ENCODE measurements at places on chromosomes 16 and 17. TPM values are rescaled to one million over a fixed set of nuclear protein-coding genes. Genes with fewer than 3 reads are reported as not detected.

- DNase-seq, result no peak
Measured at GRCh38 chr17:40203131-40203530, 16.0 kb upstream of the WIPF2 start.

Gene ACSM3
- total RNA-seq, result 1.6 TPM

DNA sequence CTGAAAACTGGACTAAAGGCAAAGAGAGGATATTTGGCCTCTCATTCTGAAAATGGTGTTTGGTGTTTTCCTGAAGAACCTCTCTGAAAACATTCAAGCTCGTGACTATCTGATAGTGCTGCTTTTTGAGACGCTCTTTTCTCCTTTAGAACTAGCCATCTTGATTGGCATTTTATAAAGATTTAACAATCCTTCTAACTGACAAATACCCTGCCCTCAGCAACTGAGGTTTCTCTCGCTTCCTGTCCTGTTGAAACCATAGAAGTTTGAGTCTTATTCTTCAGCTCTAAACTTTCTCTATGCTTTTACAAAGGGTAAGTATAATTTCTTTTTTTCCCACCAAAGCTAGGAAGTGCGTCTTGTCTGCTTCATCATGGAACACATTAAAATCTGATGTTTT is 13.3 kb downstream of the CNEP1R1 start:
- DNase-seq, result no peak

- DNase-seq, result no peak
Measured at GRCh38 chr16:81716478-81717225, 62.4 kb upstream of the PLCG2 start.

DNA sequence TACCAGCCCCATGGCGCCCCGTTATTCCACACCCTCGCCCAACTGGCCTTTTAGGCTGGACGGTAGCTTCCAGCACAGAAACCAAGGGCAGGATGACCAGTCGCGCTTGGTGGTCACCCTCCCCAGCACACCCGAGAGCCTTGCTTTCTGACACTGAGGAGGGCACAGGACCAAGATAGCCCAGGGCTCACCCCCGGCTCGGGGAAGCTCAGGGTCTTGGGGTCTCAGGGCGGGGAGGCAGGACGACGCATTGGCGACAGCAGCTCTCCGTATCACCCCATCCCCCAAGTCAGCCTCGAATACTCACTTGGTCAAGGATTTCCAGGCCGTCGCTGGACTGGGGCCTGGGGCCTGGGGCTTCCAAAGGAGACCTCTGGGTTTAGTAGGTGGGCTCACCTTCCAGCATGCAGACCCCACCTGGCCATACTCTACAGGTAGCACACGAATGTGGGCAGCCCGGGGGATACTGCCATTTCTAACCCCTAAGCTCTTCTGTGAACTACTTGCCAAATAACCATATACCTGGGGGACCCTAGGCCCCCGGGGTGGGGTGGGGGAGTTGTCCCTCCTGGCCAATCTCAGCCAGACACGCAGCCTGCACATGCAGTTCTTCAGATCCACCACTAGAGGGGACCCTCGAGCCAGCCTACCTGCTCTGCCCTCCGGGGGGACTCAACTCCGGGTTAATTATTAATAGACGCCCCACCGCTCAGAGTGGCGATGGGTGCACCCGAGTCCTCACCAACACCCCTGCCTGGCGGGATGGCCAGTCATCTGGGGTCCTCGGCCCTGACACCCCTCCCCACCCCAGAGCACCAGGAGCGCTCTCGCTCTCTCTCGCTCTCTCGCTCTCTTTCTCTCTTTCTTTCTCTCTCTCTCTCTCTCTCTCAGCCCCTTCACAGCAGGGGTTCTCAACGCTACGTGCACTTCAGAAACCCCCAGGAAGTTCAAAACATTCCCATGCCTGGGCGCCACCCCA is 30.0 kb downstream of the TBC1D16 start:
- DNase-seq, result no peak

- DNase-seq, result peak; percentile 42
Measured at GRCh38 chr16:31265329-31266245, 5.8 kb downstream of the ITGAM start.

Gene TM4SF5
- total RNA-seq, result not detected

DNA sequence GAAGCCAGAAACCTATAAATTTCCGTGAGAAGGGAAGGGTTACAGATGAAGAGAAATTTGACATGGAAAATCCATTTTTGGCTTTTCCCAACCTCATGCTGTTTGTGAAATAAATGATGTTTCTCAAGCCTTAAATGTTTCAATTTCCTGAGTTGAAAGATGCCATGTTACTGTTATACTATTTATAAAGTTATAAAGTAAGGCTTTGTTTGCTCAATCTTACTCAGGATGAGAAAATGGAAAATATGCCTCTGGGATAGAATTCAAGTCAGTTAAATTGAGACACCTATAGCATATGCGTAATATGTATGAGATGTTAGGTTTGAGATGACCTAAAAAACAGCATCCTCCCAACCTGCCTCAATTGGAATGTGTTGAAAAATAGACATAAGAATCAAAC is 19.9 kb upstream of the FAM20A start:
- DNase-seq, result no peak
